ENCODE measurements at places on chromosomes 1 and 21. TPM values are rescaled to one million over a fixed set of nuclear protein-coding genes. Genes with fewer than 3 reads are reported as not detected.

- DNase-seq: no peak
Measured at GRCh38 chr1:96772972-96773371, 51.4 kb downstream of the PTBP2 start.

- DNase-seq: no peak
Measured at GRCh38 chr1:45306319-45306718, 20.4 kb upstream of the HPDL start.

- DNase-seq: no peak
Measured at GRCh38 chr1:14667651-14667984, 69.1 kb downstream of the KAZN start.

GRCh38 chr1:215397106-215397505 lies 170.0 kb upstream of the KCTD3 start:
- DNase-seq: no peak

GRCh38 chr1:209707308-209707707 lies 2.7 kb downstream of the HSD11B1 start:
- no peak for DNase-seq

GRCh38 chr1:171814692-171815091 lies 26.6 kb upstream of the DNM3 start:
- no peak for DNase-seq

DNA sequence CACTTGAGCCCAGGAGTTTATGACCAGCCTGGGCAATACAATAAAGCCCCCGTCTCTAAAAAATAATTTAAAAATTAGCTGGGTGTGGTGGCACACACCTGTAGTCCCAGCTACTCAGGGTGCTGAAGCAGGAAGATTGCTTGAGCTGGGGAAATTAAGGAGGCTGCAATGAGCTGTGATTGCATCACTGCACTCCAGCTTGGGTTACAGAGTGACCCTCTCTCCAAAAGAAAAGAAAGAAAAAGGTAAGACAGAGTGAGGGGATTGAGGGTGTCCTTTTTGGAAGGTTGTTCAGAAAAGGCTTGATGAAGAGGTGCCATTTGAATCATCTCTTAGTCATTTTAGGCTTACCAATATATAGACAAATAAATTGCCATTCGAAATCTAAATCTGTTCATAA lies 4.0 kb upstream of the SRRM1 start:
- DNase-seq: no peak

DNA sequence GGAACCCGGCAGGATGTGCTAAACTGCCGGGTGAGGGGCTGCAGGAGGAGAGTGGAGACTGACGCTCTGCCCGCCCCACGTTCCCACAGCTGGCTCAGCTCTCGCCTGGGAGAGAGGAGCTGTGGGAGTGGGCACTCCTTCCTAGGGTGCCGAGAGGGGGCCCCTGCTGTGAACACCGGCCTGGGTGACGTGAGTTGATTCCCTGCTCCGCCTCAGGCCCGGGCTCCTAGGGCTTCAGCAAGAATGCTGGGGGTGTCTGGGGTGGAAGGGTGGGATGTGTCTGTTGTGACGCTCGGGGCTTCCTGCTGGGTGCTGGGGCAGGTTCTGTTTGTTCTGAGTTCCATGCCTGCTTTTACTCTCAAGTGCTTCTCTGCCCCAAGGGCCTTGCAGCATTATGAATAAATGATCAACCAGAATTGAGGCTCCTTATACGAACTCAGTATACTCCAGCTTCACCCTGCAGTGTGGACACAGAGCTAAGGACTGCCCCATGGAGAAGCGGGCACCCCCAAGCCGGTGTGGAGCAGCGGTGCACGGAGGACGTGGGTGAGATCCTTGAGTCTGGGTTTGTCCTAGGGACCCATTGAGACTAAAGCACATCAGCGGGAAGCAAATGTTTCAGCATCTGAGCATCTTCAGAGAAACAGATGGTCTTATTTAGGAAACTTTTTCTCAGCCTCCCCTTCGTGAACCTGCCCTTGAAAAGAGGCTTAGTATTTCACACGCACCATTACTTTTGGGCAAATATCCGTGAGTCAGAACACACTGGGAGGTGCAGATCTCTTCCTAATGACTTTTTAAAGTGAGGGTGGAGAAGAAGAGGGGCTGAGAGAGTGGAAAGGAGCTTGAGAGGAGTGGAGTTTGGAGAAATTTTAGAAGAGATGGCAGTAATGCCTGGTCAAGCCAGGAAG lies 41.7 kb downstream of the SYT6 start:
- no peak for DNase-seq

- DNase-seq: no peak
Measured at GRCh38 chr21:46489800-46490199, 31.1 kb downstream of the DIP2A start.

- no peak for DNase-seq
Measured at GRCh38 chr1:192763756-192764155, 45.1 kb upstream of the RGS2 start.

GRCh38 chr1:208059409-208060001 lies 148.6 kb upstream of the CD34 start:
- DNase-seq: no peak

GRCh38 chr1:46489169-46489637 lies 433 bp upstream of the DMBX1 start:
- DNase-seq: no peak

DNA sequence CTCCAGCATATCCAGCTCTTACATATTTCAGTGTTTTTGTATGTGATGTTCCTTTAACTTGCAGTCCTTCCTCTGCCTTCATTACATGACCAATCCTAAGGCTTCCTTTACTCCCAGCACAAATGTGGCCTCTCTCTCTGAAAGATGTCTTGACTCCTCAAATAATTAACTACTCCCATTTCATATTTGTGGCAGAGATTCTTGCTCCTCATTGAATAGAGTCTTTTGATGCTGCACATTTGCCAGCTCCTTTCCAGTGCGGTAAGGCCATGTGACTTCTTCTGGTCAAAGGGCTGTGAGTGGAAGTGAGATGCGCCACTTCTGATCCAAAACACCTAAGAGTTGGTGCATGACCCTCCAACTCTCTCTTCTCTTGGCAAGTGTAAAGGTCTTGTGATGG lies 19.1 kb upstream of the LAMC1 start:
- no peak for DNase-seq

DNA sequence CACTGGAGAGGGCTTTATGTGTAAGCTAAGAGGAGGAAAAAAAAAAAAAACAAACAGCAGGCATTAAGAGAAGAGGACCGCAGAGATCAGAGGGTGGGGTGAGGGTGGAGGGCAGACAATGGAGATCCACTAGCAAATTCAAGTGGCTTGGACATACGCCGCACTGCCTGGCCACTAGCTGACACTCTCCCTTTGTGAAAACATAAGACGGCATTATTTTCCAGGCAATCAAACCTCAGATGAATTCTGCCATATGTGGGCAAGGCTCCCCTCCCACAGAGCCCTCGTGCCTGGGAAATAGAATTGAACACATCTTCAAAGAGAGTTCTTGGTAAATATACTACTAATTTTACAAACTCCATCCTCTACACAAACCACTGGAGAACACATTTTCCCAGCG lies 53.6 kb downstream of the ERG start:
- no peak for DNase-seq

DNA sequence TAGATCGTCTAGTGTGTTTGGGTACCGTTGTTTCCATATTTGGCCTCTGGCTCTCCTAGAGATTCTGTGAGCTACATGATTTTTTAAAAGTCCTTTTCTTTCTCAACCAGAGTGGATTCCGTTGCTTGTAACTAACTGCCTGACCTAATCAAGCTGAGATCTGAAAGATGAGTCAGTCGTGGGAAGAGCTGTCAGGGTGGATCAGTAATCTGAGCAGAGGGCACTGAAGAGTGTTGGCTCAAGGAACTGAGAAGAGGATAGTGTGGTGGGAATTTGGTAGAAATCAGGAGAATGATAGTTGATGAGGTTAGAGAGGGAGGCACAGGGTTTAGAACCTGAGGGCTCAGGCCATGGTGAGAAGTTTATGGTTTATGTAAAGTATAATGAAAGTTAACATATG lies 52.2 kb downstream of the TRAF5 start:
- no peak for DNase-seq

- no peak for DNase-seq
Measured at GRCh38 chr1:94661431-94661932, 119.9 kb upstream of the F3 start.

- DNase-seq: no peak
Measured at GRCh38 chr1:65420590-65421350, at the start of the genes LEPR and LEPROT. Gene LEPR, plus strand, starts transcription at chr1:65420668. Its CDS starts 144,898 bp downstream, at chr1:65565566. Gene LEPROT, plus strand, starts transcription at chr1:65420668. Its CDS starts 57 bp downstream, at chr1:65420725.

SMCP gene
- not detected for polyA plus RNA-seq

WDR64 gene
- 1.00 TPM for polyA plus RNA-seq

LYSMD1 gene
- 0.14 TPM for polyA plus RNA-seq

ZSWIM5 gene
- not detected for polyA plus RNA-seq

CADM3 gene
- polyA plus RNA-seq: not detected

AJAP1 gene
- 0.41 TPM for polyA plus RNA-seq

URB2 gene
- polyA plus RNA-seq: 6.5 TPM

LYPLAL1 gene
- 44.0 TPM for polyA plus RNA-seq
